Dorsolateral prefrontal cortex (tissue), 122 donors: ENCODE measurements at places on chromosomes 6 and 20. TPM values are rescaled to one million over a fixed set of nuclear protein-coding genes. Genes with fewer than 3 reads are reported as not detected.

DNA sequence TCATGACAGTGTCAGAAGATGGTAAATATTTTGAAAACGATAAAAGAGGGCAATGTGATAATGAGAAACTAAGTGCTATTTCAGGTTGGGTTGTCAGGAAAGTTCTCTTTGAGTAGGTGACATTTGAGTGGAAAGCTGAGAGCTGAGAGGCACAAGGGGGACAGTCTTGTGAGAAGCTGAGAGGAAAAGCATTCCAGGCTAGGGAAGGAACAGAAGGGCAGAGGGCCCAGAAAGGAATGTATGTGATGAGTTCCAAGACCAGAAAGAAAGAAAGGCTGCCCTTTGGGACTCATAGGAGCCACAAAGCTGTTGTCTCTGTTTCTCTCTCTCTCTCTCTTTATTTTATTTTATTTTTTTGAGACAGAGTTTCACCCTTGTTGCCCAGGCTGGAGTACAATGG is 7.6 kb upstream of the RNF182 start:
- no peak for DNase-seq

The ZNF334 gene
- total RNA-seq = 18.2 TPM

GRCh38 chr6:130423044-130423443 is 57.2 kb downstream of the TMEM200A start:
- DNase-seq = no peak

The POPDC3 gene
- 18.1 TPM for total RNA-seq

DNA sequence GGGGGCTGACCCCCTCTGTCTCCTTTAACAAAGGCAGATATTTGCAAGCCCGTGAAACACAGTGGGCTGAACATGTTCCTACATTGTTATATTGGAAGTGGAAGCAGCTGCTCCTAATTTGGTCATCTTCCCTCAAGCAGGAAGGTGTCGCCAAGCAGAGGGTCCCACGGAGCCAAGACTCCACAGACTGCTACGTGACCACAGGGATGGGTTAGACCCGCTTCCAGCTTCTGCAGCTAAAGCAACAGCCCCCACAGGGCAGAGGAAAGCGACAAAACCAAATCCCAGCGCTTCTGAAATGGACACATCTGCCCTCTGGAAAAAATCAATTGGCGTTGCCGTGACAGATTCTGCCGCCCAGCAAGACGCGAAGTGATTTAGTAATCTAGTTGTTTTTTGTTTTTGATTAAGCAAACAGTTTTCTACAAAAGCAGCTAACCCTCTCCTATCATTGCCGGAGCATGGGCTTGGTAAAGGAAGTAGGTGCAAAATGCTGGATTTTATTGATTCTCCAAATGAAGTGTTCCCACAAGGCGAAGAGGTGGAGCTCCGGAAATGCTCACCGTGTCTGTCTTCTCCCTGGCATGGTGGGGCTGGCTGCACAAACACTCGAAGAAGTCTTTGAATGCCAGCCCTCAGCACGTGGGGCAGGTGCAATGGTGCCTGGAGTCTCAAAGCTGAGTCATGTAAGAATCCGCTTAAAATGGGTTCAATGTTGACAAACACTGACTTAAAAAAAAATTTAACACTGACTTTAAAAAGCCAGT is 79.4 kb upstream of the FRMD1 start:
- DNase-seq = no peak

The PI3 gene
- not detected for total RNA-seq

The SOX18 gene
- total RNA-seq = 8.7 TPM

DNA sequence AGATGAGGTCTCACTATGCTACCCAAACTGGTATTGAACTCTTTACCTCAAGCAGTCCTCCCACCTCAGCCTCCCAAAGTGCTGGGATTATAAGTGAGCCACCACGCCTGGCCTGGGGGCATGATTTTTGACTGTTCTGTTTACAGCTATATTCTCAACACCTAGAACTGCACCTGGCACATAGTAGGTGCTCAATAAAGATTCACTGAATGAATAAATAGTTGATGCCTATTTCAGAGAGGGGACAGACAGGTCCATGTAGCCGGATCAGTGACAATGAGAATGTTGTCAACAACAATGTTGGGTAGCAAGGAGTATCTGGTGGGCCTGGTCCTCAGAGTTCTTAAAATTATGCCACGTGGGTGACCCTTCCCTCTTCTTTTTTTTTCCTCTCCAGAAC is 8.9 kb downstream of the TRAF3IP2 start:
- no peak for DNase-seq

- DNase-seq = no peak
Observed at GRCh38 chr20:5067877-5068645, 51.7 kb downstream of the PCNA start.

DNA sequence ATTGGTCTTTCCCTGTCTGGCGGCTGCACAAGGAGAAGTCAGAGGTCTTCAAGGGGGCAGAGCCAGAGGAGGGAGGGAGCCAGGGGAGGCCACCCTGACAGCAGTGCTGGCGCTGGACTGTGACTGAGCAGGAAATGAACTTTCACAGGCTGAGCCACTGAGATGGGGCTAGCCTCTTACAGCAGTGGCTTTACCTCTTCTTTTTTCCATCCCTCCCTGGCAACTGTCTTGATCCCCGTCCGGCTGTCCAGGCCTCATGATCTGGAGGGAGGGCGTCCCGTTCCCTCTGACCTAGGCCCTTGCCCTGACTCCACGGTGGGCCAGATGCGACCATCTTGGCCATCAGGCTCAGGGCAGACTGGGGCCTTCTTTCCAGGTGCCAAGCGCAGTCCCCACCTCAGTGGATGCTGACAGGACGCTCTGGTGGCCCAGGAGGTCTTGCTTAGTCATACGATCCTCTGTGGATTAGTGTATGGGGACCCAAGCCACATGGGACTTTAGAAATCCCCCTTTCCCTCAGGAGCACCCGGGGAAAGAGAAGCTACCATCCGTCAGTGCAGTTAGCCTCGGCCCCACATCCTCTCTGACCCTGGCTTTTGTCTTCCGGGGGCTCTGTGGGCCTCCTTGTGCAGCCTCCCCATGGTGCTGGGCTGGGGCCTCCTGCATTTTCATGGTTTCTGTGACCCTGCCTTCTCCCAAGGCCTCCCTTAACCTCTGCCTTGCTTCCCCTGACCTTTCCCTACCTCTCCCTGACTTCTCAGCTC is 57.4 kb upstream of the CCDC167 start:
- no peak for DNase-seq

- DNase-seq = no peak
Observed at GRCh38 chr6:138387577-138388368, 10.1 kb downstream of the SMIM28 start.

- DNase-seq = no peak
Observed at GRCh38 chr6:133183691-133184090, 57.5 kb upstream of the EYA4 start.

DNA sequence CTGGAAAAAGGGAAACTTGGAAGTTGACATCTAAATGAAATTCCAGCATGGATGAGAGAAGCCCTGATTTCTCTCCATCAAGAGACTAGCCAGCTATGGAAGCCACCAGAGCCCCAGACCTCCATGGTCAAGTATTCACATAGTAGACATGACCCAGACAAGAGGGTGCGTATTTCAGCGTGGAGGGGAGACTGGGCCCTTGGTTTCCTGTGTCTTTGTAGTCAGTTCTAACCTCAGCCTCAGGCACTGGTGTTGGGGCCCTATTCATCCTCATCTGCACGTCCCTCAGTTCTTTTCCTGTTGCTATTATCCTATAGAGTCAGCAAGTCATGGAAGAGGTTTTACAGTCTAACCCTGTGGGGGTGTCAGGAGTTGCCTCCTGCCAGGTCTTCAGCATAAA is 12.5 kb downstream of the GNL1 start:
- DNase-seq = no peak

GRCh38 chr20:49032455-49032854 is 13.7 kb upstream of the CSE1L start:
- no peak for DNase-seq

The SPTLC3 gene
- total RNA-seq = 3.0 TPM

The MACROD2 gene
- 50.4 TPM for total RNA-seq

- DNase-seq = no peak
Observed at GRCh38 chr6:138289739-138290138, 71.4 kb upstream of the PBOV1 start.

DNA sequence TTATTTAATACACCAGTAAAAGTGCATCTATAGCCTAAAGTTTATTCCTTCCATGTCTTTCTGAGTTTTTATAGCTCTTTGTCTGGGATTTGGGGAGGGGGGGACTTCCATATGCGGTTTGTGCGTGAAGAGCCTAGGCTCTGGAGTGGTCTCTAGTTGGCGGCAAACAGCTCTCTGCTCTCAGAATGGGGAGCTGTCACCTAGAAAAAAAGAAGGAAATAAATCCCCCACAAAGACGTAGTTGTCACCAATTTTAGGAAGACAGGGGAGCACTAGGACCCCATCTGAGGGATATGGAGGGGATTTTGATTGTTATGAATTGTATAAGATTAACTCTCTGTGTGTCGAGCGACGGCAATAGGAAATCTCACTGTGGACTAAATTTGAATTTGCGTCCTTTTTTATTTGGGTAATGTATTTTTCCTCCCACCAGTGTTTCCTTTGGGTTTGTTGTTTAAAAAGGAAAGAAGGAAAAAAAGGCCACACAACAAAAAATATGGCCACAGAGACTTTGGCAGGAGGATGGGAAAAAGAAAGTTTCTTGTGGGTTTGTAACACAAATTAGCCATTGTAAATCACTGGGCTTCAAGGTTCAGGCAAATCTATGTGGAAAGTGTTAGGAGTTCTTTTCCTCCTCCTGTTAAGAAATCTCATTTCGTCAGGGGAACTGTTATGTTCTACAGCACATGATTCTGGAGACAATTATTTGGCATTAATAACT is 7.4 kb downstream of the POU3F2 start:
- no peak for DNase-seq

DNA sequence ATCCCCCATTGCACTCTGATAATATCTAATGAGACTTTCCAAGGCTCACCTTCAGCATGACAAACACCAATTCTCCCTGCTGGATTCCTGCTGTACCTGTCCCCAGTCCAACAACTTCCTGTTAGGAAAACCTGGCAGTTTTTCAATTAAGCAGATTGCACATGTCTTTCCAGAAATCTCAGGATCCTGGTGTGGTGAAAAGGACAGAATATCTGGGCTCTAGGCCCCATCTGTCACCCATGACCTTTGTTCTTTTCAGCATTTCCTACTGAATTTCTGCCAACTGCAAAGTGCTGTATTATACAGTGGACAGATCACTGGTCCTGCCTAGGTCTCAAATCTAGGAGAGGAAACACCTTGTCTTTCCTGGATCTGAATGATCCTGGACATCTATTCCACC is 27.7 kb upstream of the DTNBP1 start:
- DNase-seq = no peak

GRCh38 chr6:167966540-167966905 is 30.9 kb upstream of the KIF25 start:
- no peak for DNase-seq
